Iris pigment epithelial cell (primary cell): ENCODE measurements at places on chromosomes 6 and 20.
A peak's percentile ranks its signal among the peaks of the same experiment; 100 is the strongest.

DNA sequence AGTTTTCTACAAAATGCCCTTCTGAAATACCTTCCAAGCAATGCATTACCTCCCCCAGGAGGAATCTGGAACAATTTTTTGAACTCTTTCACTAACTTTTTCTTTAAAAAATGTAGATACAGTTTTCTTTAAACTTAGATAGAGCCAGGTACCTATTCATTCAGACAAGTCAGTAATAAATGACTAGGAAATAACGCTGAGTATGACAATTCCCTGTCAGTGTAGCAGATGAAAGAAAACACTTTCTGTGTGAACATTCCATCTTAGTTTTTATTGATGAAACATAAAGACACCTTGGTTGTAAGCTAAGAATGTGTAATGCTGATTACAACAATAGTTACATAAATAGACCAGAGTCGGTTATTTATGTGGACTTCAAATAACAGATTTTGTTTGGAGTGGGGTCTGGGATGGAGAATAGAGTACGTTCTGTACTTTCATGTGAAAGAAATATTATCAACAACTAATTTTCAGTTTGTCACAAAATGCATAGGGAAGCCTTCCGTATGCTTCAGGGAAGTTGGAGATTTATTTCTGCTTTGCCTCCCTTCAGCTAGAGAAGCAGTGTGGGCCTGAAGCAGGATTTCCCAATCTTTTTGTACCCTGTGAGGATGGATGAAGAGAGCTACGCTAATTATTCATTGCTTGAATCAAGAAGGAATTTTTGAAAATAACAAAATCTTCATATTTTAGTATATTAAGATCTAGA is 19.2 kb upstream of the QKI start:
- no peak for DNase-seq

GRCh38 chr6:390914-391558 is 516 bp upstream of the IRF4 start:
- DNase-seq: no peak

DNA sequence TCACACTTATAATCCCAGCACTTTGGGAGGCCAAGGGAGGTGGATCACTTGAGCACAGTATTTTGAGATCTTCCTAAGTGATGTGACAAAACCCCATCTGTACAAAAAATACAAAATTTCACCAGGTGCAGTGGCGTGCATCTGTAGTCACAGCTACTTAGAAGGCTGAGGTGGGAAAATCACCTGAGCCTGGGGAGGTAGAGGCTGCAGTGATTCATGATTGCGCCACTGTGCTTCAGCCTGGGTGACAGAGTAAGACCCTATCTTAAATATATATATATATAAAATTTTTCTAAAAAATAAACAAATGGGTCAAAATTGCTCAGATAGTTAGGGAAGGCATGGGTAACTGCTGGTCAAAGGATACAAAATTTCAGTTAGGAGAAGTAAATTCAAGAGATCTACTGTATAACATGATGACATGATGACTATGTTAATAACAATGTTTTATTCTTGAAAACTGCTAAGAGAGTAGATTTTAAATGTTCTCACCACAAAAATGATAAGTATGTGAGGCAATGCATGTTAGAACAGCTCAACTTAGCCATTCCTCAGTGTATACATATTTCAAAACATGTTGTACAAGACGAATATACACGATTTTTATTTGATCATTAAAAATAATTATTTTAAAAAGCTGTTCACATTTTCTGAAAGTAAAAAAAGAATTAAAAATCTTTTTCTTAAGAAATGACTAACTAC is 24.4 kb downstream of the TBC1D32 start:
- peak; percentile 87 for DNase-seq

DNA sequence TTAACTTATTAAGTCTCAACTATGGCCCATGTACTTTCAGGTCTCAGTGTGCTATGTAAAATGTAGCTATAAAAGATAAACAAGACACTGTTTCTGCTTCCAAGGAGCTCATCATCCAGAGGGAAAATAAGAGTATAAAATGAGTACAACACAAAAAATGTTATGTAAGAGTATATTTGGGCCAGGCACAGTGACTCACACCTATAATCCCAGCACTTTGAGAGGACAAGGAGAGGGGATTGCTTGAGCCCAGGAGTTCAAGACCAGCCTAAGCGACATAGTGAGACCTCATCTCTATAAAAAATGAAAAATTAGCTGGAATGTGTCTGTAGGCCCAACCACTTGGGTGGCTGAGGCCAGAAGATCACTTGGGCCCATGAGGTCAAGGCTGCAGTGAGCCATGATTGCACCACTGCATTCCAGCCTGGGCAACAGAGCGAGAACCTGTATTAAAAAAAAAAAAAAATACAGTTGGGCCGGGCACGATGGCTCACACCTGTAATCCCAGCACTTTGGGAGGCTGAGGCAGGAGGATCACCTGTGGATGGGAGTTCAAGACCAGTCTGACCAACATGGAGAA is 124.0 kb downstream of the EDN1 start:
- DNase-seq: no peak

GRCh38 chr6:95847061-95847460 is 168.7 kb upstream of the FUT9 start:
- no peak for DNase-seq

DNA sequence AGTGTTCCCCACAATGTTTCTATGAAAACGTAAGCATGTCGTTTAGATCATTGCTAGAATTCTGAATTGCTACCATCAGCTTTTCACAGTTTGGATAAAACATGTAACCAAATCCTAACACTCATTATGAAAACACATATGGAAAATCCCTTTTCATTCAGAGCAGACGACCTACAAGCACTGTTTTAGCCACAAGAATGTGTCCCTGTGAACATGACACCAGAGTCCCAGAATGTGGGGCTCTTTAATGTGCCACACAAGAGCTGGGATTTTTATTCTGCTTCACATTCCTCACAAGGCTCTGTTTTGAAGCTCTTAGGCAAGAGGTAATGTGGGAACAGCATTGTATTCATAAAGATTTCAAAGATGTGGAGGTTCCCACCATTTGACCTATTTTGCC is 141.1 kb upstream of the CITED2 start:
- DNase-seq: peak; percentile 79

GRCh38 chr6:3919130-3919628 is 70.0 kb downstream of the FAM50B start:
- peak; percentile 75 for DNase-seq

GRCh38 chr6:38184585-38185080 is 365.1 kb downstream of the ZFAND3 start:
- DNase-seq: no peak

- DNase-seq: peak; percentile 35
Measured at GRCh38 chr20:35506872-35507638, 22.4 kb downstream of the C20orf173 start.

DNA sequence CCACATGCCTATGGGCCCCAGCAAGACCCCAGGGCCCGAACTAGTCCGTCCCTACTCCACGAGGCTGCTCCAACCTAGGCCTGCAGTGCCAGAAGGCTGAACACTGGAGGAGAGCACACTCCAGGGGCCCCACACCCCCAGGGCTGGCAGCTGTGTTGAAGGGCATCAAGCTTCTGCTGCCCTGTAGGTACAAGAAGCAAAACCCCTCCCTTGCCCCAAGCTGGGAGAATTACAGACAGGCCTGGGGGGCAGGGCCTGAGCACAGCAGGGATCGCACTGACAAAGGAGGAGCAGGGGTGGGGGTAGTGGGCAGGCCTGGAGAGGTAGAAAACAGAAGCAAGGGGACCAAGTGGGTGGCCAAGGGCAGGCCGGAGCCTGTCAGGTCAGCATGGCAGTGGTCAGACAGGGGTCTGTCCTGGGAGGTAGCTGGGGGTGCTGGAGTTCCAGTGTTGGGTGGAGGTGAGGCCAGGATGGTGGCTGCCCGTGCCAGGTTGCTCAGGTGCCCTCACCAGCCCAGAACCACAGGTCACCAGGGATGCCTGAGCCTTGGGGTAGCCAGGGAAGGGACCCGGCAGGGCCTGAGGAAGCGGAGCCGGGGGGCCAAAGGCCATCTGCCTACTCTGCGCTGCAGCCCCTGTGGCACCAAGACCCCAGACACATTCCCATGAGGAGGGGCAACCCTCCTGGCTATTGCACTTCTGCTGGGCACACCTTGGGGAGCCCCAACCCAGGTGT is 2.9 kb upstream of the UCKL1 start:
- no peak for DNase-seq

- peak; percentile 92 for DNase-seq
Measured at GRCh38 chr20:8254911-8255582, 123.0 kb downstream of the PLCB1 start.

DNA sequence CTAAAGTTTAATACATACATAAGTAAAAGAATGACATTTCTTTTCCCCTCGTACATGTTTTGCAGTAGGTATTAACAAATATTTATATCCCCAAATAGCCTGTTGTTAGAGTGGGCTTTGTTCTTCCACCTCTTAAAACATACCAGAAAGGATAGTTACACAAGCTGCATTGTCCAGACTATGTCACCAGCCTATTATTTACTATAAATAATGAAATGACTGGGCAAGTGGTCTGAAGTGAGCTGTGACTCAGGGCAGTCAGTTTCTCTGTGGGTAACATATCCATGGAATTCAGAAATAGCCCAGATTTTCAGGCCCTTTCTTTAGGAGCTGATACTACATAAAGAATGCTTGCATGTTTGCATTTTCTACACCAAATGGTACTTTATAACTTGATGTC is 60.1 kb downstream of the FUT9 start:
- DNase-seq: peak; percentile 0

- no peak for DNase-seq
Measured at GRCh38 chr6:112338166-112338709, 8.9 kb upstream of the RFPL4B start.

GRCh38 chr6:127582777-127583462 is 5.9 kb downstream of the C6orf58 start:
- DNase-seq: peak; percentile 84
